Pulmonary artery endothelial cell (primary cell): ENCODE measurements at places on chromosomes 3 and 15. TPM values are rescaled to one million over a fixed set of nuclear protein-coding genes. Genes with fewer than 3 reads are reported as not detected.

GRCh38 chr3:100978011-100978659 lies 15.1 kb downstream of the ABI3BP start:
- no peak for DNase-seq

- no peak for DNase-seq
Measured at GRCh38 chr3:58051196-58051595, 43.0 kb downstream of the FLNB start.

The PGBD4 gene
- total RNA-seq, result 1.1 and 1.7 TPM in 2 replicates

The EXD1 gene
- not detected in 2 replicates for total RNA-seq

- DNase-seq, result no peak
Measured at GRCh38 chr15:65038428-65038827, 6.8 kb upstream of the SLC51B start.

The CNTN4 gene
- total RNA-seq, result not detected in 2 replicates

GRCh38 chr3:37456270-37456708 lies 281.9 kb upstream of the LRRFIP2 start:
- DNase-seq, result no peak

The PRR20G gene
- not detected in 2 replicates for total RNA-seq

The SPATA16 gene
- total RNA-seq, result not detected in 2 replicates

The GHRL gene
- total RNA-seq, result not detected in 2 replicates

The PLA2G4E gene
- total RNA-seq, result not detected in 2 replicates
